ENCODE measurements at places on chromosomes 3 and 15.

DNA sequence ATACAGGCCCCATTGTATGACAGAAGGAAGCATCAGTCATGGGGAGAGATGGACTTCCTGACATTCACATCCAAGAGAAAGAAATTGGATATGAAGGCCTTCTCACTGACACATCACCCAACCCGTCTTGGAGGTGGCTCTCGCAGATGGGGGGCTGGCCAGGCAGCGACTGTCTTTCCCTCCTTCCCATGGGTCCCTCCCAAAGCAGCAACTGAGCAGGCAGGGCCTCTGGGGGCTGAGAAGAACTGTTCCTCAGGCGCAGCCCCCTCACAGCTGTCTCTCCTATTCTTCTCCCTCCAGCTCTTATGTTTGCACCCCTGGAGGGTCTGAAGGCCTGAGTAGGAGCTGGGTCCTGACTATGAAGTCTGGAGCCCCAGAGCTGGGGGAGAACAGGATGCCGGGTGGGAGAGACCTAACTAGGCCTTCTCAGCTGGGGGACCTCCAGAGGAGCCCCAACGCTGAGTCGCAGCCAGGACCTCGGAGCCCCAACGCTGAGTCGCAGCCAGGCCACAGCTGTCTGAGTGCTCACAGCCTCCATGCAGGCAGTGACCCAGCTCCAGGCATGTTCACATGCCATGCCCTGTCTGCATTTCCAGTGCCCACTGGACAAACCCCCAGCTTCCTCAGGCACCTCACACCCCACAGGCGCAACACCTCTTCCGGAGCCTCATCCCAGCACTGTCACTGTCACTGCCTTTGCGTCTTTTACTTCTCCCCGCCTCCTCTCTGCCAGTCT, 29.6 kb downstream of the UMPS start:
- DNase-seq: no peak

- DNase-seq: no peak
These were observed 2.2 kb upstream of the EPHB3 start for GRCh38 chr3:184559336-184559735.

DNA sequence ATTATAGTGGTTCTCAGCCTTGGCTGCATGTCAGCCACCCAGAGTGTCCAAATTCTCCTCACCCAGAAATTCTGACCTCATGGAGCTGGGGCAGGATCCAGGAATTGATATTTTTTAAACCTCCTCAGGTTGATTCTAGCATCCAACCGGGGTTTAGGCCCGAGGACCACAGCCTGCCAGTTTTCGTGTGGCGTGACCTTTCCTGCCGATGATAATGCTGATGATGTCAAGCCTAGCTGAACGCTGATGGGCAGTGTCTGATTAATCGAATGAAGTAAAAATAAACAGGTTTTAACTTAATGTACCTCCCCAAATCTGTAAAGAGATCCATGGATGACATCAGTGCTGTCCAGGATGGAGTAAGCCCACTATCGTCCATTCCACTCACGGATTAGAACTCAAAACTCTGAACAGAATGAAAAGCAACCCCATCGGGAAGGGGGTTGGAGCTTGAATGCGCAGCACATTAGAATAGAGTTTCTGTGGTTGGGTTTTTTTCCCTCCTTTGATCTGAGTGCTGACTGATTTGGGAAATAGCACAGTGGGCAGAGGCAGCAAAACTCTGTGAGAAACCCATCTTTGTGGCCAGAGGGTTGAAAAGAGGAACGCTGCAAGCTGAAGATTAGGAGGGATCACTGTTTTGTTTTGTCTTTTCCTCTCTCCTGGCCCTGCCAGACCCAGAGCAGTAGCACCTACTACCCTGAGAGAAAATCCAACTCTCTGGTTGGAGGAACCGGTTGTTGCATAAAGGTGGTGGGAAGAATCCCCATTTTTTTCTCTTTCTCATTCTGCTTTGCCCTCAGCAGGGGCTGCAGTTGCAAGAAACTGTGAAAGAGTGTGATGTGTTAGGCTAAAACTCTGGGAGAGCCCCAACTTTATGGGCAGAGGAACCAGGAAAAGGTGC, 153.9 kb downstream of the APBA2 start:
- DNase-seq: no peak

GRCh38 chr3:138114988-138115971, at the start of gene DZIP1L:
Gene DZIP1L (minus strand): TSS chr3:138115608. CDS start chr3:138103971, 11,637 bp downstream.
- DNase-seq: no peak

- no peak for DNase-seq
These were observed 109.9 kb upstream of the TTC14 start for GRCh38 chr3:180492047-180492446.

DNA sequence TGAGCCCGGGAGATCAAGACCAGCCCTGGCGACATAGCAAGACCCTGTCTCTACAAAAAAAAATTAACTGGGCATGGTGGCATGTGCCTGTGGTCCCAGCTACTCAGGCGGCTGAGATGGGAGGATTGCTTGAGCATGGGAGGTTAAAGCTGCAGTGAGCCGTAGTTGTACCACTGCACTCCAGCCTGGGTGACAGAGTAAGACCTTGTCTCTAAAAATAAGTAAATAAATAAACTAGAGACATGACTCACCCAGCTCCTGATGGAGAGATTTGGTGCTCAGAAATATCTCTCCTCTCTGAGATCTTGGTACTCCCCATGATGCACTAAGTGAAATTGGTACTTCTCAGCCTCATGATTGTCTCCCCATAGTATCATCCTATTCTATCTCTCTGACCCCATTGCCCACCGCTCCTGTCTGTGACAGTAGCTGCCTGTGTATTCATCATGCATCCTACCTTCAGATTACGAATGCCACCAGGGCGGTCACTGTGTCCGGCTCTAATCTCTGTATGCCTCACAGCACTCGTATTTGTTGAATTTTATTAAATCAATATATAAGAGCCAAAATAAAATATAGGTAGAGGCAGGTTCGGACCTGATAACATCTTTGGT, 50.9 kb downstream of the ABHD2 start:
- DNase-seq: no peak

Measured in activated CD4-positive, CD25-positive, alpha-beta regulatory T cell (primary cell).